Activated CD8-positive, alpha-beta memory T cell treated with anti-CD3 and anti-CD28 coated beads for 24 hours (primary cell): ENCODE measurements at places on chromosomes 3 and 15.

DNA sequence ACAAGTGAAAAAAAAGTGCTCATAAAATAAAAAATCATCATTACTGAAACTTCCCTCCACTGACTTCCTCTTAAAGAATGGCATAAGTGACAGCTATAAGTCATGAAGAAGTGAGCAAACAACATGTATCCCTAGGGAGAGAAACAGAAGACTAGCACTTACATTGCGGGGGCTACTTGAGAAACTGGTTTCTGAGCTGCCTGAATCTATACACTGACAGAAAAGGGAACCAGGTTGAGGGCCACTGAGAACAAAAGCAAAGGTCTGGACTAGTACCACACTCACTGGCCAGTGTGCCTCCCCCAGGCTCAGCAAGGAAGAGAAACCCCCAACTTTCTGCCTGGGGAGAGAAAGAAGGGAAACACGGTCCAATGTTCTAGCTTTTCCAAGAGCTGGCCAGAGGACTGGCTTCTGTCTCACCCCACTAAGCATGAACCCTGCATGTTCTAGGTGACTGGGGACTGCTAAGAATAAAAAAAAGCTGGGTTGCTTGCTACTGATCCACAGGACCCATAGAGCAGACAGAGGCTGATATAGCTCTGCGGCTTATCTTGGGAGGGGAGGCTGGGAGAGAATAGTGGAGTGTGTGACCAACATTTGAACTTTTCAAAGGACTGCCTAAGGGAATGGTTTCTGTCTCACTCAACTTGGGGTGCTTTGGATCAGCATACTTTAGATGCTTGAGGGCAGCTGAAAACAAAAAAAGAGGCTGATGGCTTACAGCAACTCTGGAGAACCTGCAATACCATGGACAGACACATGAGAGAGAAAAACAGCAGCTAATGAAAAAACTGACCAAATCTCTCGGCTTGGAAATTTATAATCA is 8.1 kb downstream of the RAD18 start:
- no peak for DNase-seq

DNA sequence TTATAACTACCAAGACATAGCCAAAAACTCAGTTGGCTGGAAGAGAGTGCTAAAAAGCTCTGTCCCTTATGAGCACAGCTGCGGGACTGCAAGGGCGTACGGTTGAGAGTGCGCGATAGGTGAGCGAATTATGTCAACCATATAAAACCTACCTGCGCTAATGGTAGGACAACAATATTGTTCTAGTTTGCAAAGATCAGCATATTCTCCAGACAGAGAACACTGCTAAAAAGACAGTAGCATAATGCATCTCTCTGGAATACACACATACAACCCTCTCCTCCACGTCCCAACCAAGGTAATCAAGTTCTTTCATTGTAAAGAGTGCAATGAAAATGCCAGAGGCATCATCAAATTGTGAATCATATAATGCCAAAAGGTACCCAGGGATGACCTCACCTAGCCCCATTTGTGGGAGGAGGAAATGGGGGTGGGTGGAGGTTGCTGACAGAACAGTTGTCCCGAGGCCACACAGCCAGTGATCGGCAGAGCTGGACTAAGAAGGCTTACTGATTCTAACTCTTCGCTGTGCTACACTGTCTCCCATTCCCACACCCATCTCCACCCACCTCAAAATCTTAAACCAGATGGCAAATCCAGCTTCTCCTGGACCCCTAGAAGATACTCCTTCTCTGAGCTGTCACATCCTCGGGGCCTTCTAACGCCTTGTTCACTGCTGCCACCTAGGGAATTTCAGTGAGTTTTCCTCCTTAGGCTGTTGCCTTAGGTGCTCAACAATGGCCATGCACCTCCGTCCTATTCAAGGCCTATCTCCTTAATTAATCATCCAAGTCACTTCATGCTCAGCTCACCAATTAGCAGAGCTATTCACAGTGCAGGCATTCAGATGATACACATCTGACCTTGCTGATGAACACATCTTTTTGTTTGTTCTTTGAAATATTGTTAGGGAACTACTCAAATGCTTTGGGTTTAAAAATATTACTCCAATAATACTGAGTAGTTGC is 60.7 kb downstream of the RPL22L1 start:
- DNase-seq: no peak

GRCh38 chr3:98777801-98778220 is 14.7 kb downstream of the ST3GAL6 start:
- no peak for DNase-seq

- no peak for DNase-seq
Observed at GRCh38 chr15:58125333-58125732, 12.8 kb upstream of the AQP9 start.

- no peak for DNase-seq
Observed at GRCh38 chr3:49563040-49563578, 8.8 kb downstream of the BSN start.

DNA sequence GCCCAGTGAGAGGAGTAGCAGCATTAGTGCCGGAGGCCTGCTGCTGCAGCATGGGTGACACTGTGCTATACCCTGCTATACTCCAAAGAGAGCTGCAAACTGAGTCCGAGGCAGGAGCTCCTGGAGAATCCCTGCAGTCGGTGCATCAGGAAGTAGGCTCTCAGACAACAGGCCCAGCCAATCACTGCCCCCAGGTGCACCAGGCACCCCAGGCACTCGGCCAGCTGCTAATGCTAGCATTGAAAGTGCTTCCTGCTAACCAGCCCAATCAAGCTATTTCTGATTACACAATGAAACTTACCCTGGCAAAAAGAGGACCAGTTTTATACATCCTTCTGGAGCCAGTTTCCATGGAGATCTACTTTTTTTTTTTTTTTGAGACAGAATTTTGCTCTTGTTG is 45.6 kb upstream of the IREB2 start:
- DNase-seq: no peak

DNA sequence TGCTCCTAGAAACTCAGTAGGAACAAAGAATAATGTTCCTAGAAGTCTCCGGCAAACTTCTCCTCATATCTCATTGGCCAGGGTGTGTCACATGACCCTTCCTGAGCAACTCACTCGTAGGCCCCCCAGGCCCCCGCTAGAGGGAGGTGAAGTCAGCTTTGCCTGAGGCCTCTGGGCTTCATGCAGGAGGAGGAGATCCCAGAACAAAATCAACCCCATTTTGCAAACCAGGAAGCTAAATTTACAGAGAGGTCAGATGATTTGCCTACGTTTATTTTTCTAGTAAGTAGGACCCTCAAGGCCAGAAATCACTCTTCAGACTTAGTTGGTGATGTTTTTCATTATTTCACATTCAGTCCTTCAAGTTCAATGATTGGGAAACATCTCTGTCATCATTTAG is 99.1 kb downstream of the SSR3 start:
- DNase-seq: no peak

- DNase-seq: no peak
Observed at GRCh38 chr3:53215816-53216215, 40.0 kb downstream of the TKT start.

DNA sequence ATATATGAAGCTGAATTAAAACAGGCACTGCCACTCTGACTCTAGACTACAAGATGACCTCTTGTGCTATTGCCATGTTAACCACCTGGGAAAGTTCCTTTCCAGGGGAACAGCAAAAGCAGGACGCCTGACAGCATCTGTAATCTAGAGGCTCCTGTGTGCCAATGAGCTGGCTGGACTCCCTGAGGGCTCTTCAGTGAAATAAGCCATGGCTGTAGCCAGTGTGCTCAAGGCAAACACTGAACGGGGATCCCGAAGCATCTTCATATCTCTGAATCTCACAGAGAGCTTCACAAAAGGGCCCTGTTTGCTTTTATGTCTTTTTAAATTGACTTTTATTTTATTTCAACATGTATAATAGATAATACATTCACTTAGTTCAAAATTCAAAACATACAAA is 57.2 kb downstream of the BFSP2 start:
- DNase-seq: no peak

- DNase-seq: no peak
Observed at GRCh38 chr3:14532691-14533456, 7.3 kb downstream of the GRIP2 start.

DNA sequence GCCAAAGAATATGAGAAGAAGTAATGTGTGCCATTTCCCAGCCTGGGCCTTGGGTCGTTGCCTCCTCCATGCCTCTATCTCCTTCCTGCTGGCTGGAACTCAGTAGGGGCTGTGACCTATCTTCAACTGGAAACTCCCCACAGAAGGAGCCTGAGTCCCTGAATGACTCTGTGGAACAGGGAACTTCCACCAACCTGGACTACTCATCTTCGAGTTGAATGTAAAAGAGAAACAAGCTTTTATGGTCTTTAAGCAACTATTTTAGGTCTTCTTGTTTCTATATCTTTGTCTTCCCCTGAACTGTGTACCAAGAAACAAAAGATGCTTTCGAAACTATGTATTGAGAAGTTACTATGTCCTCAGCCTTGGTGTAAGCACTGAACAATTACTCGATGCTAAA is 355.3 kb upstream of the NR2F2 start:
- no peak for DNase-seq

DNA sequence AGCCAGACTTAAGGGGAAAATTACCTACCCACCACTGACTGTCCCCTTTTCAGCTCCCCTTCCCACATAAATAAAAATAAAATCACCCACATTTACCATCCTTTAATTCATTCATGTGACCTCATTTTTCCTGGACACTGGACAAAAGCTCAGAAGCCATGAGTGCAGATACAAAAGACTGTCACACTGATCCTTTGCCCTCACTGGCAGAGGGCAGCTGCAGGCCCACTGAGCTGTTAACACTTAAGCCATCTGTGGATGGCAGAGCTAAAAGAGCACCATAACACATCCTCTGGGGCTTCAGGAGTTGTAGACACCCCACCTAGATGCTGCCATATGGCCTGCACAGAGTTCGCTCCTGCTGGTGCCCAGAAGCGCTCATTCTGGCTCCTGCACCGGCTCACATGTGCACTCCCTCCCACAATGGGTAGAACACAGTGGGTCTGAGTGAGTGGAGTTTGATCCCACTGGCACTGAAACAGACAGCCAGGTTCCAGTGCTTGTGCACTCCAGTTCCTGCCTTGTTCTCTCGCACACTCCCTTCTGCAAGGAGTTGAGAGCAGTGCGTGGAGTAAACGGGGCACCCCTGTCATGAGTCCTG is 38.8 kb downstream of the EDC3 start:
- DNase-seq: no peak

- no peak for DNase-seq
Observed at GRCh38 chr3:155880286-155880685, 9.8 kb downstream of the GMPS start.

- no peak for DNase-seq
Observed at GRCh38 chr15:47961401-47962090, 159.2 kb upstream of the SLC24A5 start.

DNA sequence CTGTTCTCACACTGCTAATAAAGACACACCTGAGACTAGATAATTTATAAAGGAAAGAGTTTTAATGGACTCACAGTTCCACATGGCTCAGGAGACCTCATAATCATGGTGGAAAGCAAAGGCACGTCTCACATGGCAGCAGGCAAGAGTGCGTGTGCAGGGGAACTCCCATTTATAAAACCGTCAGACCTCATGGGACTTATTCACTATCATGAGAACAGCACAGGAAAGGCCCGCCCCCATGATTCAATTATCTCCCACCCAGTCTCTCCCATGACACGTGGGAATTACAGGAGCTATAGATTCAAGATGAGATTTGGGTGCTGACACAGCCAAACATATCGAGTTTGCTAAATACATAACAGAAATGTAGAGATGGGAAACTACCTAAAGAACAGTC is 39.5 kb upstream of the DGKG start:
- no peak for DNase-seq

DNA sequence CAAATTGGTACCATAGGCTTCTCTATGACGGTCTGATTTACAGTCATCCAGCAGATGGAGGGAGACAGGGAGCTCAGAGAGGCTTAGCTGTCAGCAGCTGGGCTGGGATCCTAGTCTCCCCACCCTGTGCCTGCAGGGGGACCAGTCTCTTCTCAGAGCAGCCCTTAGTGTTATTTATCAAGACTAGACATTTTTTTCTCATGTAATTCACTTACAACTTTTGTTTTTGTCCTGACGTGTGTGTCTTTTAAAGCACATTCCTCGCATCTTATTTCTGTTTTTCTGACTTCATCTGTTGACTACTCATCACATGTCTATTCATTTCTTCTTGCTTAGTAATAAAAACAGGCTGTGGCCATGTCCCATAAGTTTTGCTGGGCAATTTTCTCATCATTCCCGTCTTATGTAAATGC is 116.1 kb downstream of the KLF13 start:
- no peak for DNase-seq

DNA sequence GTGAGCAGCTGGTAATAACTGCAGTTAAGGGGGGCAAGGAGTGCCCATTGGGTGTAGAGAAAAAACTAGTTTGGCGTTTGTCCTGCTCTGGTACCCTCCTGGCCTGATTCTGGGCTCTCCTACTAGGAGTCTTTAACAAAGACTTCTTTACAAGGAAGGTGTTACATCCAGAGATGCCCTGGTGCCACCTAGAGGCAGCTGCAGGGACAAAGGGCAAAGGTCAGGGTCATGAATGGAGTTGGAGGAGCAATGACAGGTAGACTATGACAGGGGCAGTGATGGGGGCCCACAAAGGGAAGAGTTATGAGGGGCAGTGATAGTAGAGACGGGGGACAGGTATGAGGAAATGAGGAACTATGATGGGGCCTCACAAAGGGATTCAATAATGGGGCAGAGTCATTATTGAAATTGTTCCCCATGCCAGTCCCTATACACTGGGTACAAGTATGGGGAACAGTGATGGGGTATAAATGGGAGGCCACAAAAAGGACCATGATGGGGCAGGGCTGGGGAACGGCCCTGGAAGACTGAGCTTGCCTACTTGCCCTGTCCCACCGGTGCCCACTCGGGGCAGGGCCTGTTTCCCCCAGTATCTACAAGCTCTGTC is 7.9 kb downstream of the CCDC71 start:
- no peak for DNase-seq

- DNase-seq: no peak
Observed at GRCh38 chr3:108713816-108714215, 43.4 kb downstream of the RETNLB start.

GRCh38 chr3:56624725-56625124 is 58.3 kb downstream of the TASOR start:
- DNase-seq: no peak

- no peak for DNase-seq
Observed at GRCh38 chr15:63915873-63916771, 82.4 kb upstream of the HERC1 start.

DNA sequence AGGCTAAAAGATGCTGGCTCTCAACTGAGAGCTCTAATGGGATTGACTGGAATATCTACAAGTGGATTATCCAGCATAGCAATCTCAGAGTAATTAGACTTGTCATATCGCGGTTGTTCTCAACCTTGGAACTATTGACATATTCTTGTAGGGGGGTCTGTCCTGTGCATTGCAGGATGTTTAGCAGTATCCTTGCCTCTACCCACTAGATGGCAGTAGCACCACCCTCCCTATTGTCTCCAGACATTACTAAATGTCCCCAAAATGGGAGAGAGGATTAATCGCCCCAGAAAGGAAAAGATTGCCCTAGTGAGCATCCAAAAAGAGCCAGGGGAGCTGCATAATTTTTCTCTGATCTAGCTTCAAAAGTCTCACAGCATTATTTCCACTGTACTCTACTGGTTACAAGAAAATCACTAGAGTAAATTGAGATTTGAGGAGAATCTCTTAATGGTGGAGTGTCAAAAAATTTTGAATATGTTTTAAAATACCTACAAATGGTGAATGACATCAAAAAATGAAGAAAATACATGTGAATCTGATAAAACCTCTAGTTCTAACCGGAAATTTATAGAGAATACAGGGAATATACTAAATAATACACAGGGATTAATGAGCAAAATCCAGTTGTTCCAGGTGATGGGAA is 388.2 kb upstream of the AGTR1 start:
- no peak for DNase-seq

- peak; percentile 62 for DNase-seq
Observed at GRCh38 chr15:31264559-31265089, 62.0 kb upstream of the KLF13 start.

- no peak for DNase-seq
Observed at GRCh38 chr3:181561139-181562031, 150.3 kb upstream of the SOX2 start.
